T-helper 1 cell (primary cell): ENCODE measurements at places on chromosomes 5 and 9.

DNA sequence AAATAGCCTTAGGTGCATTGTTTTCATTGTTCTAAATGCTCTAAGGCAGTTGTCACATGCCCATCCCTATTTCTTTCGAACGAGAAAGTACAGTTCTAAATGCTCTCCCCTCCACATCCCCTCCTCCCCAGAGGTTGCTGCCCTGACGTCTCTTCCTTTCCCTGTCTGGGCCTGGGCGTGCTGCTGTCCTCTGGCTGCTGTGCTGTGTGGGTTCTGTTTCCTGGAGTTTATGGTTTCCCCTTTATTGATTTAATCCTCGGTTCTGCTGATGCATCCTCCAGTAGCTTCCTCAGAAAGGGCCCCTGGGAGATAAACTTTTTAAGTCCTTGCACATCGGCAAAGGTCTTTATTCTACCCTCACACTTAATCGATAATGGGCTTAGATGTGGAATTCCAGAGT is 48.8 kb downstream of the MVB12B start:
- DNase-seq = no peak

GRCh38 chr5:91607675-91608074 is 224.6 kb upstream of the ARRDC3 start:
- DNase-seq = no peak

- DNase-seq = no peak
Observed at GRCh38 chr9:16824545-16825330, 45.7 kb downstream of the BNC2 start.

DNA sequence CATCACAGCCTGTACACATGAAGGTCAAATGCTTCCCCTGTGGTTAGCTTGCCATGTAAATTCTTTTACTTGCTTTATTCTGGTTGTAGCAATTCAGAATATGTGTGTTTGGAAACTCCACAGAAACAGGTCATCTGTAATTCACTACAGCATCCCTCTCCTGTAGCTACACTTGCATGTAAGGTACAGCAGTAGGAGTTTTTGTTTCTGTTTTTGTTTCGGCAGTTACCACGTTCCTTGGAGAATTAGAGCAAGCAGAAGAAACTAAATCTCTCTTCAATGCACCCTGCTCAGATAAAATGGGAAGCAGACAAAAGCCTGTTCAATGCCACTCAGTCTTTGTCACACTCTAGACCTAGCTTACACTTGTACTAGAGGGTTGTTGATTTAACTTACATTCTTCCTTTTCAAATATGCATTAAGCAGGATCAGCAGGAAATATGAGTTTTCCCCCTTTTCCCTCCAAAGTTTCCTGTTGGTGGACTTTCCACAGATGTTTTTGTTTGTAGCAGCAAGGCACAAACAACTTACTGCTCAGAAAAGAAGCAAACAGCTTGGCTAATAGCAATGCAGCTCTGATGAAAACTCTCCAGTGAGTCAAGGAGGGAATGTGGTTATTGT is 80.9 kb downstream of the YIPF5 start:
- DNase-seq = no peak

- DNase-seq = no peak
Observed at GRCh38 chr5:173069671-173070070, 13.5 kb downstream of the CREBRF start.

- no peak for DNase-seq
Observed at GRCh38 chr9:115133649-115134048, 15.7 kb upstream of the TNC start.

DNA sequence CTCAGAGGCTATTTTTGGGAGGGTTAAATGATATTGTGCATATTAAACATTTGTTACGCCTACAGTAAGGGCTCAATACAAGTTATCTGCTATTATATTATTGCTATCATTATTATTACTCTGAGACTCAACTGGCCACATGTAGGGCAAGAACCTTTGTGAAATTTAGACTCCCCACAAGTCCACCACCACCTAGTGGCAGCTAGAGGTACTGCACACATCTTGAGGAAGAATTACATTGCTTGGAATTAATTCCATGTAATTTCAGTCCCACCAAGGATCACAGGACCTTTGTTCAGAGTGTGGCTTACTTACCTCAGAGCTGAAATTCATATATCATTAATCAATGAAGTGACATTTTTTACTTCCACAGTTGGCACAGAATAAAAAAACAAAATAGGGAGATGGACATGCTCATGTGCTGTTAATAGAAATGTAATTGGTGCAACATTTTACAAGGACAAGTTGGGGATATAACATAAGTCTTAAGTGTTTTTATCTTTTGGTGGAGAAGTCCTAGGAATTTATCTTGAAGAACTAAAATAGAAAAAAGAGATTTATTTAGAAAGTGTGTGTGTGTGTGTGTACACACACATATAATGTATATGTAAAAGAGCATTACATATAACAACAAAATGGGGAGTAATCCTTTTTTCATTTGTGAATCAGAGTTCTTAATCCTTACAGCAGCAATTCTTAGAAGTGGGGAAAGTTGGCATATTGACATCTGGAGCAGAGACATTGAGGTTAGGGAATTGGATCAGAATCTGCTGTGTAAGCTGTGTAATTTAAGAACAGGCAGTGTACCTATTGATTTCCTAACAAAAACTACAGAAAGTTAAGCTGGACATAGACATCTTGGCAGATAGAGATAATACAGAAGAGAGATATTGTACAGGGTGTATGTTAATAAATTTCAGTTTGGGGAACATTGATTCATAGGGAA is 11.2 kb downstream of the MSANTD3 start:
- DNase-seq = peak; percentile 58

GRCh38 chr5:6722015-6722414 is 8.8 kb downstream of the TENT4A start:
- no peak for DNase-seq
